Fibroblast of skin of left quadriceps (primary cell): ENCODE measurements at places on chromosomes 11 and 22.

- peak; percentile 21 for DNase-seq
Measured at GRCh38 chr22:21947040-21948014, 5.3 kb downstream of the PPM1F start.

DNA sequence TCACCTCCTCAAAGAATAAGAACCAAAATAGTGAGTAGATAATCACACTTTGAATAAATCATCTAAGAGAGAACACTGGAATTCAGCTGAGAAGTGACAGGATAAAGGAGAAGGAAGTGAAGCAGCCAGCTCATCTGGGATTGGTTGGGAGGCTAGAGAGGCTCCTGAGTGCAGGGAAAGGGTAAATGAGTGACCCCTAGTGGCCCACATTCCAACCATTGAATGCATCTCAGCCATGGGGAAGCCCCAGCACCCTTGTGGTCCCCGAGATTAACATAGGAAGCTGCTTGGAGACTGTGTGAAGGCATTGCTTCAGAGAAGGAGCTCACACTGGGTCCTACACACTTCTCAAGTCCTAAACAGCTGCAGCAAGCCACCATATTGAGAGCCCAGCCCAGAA is 82.3 kb downstream of the JRKL start:
- no peak for DNase-seq

DNA sequence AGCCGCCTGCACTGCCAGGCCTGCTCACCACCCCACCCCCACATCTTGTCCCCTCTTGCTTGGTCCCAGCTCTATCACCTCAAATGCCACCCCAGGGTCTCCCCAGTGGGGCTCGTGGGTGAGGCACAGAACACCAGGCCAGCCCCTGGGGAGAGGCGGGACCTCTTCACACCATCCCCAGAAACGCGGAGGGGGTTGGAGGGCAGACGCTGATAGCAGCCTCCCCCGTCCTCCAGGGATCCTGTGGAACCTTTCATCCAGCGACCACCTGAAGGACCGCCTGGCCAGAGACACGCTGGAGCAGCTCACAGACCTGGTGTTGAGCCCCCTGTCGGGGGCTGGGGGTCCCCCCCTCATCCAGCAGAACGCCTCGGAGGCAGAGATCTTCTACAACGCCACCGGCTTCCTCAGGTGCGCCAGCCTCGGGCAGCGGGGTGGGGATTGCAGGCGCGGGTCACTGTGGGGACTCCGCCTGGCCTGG is 5.8 kb downstream of the PKP3 start:
- DNase-seq: no peak

DNA sequence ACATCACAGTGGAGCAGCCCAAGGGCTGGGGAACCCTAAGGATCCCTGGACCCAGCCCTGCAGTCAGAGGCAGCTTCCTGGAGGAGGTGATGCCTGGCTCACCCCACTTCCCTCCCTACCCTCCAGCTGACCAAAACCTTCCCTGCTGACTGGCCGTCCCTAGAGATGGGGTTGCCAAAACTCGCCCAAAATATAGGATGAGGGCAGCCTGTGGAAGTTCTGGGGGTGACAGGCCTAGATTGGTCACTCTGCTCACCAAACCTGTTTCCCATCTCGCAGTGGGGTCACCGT is 35.0 kb upstream of the PPARA start:
- no peak for DNase-seq

- DNase-seq: no peak
Measured at GRCh38 chr11:133541021-133541719, 8.9 kb upstream of the OPCML start.
